ENCODE measurements at places on chromosomes 3 and 15.

DNA sequence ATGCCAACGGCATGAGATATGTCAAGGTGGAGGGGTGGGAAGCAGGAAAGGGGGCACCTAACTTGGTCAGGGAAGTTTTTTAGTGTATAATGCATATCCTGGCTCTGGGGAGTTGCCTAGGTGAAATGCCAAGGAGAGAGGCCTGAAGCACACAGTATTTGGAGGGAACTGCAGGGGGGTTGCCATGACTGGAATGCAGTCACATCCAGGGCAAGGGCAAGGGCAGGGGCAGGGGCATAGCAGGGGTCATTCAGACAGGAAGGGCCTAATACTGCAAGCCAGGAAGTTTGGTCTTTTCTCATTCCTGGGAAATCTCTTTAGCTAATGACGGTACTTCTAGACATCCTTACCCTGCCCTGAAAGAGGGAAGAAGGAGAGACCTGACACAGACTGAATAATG lies 60.5 kb downstream of the MYRIP start:
- DNase-seq: no peak

- no peak for DNase-seq
These were observed 915 bp upstream of the APH1B start for GRCh38 chr15:63276342-63277037.

- DNase-seq: no peak
These were observed 26.2 kb upstream of the HHATL start for GRCh38 chr3:42728668-42729364.

- DNase-seq: no peak
These were observed 49.7 kb downstream of the SLC6A6 start for GRCh38 chr3:14451844-14452739.

GRCh38 chr3:32816439-32817256 lies 1.1 kb upstream of the TRIM71 start:
- peak; percentile 10 for DNase-seq

DNA sequence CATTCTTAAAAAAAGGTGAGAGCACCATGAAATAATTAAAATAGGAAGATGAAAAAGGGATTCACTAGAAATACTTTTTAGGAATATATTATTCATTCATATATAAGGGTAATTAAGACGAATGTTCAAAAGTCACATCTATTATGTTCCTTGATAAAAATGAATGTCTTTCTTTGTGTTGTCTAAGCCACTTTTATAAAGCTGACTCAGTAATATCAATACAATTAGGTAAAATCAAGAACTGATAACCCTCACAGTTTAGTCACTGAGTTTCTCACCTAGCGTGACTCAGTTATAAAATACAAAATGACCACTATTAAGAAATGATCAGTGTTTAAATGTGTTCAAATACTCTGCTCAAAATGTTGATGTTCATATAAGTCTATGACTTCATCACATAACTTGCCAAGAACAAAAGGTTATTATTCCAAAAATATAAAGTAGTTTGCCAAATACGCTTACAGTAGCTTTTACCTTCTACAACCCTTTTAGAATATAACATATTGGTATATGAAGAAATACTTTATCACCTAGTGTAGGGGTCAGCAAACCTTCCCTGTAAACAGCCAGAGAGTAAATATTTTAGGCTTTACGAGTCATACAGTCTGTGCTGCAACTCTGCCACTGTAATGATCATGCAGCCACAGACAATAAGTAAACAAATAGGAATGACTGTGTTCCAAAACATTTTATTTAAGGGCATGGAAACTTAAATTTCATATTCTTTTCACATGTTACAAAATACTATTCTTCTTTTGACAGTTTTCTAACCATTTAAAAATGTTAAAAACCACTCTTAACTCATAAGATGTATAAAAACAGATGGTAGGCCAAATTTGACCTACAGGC lies 369.8 kb downstream of the TBC1D5 start:
- no peak for DNase-seq

DNA sequence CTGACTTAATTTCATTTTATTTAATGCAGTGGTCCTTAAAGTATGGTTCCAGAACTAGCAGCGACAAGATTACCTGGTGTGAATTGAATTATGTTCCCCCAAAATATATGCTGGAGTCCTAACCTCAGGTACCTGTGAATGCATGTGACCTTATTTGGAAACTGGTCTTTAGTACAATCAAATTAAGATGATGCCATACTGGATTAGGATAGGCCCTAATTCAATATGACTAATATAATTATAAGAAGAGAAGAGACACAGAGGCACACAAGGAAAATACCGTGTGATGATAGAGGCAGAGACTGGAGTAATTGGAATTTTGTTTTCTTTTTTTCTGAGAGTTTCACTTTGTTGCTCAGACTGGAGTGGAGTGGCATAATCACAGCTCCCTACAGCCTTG lies 12.6 kb upstream of the SPATA16 start:
- DNase-seq: no peak

- DNase-seq: no peak
These were observed 76.3 kb upstream of the UMPS start for GRCh38 chr3:124653797-124654469.

DNA sequence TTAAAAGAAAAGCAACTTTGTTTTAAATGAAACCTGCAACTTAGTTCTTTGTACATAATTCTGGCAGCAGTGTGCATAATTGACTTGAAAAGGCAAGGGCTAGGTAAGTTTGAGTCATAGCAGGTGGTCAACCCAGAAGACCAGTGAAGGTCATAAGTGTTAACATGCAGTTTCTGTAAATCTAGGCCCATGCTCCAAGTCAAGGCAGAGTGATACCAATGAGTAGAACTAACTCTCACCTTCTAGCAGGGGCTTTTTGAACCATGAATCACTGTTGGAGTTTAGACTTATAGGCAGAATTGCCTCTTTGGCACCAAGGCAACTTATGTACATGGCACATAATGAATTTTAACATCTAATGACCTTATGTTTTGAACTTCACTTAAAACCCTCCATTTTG lies 29.5 kb upstream of the IL20RB start:
- no peak for DNase-seq

- peak; percentile 50 for DNase-seq
These were observed 53.4 kb upstream of the CCDC174 start for GRCh38 chr3:14598143-14598569.

- DNase-seq: no peak
These were observed 63.9 kb upstream of the TSC22D2 start for GRCh38 chr3:150344079-150344759.

DNA sequence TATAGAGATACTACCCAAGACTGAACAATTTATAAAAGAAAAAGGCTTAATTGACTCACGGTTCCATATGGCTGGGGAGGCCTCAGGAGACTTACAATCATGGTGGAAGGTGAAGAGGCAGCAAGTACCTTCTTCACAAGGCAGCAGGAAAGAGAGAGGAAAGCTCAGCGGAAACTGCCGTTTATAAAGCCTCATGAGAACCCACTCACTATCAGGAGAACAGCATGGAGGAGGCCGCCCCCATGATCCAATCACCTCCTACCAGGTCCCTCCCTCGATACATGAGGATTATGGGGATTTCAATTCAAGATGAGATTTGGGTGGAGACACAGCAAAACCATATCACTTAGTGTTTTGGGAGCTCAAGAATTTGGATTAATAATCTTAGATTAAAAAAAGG lies 240.2 kb downstream of the UACA start:
- no peak for DNase-seq

DNA sequence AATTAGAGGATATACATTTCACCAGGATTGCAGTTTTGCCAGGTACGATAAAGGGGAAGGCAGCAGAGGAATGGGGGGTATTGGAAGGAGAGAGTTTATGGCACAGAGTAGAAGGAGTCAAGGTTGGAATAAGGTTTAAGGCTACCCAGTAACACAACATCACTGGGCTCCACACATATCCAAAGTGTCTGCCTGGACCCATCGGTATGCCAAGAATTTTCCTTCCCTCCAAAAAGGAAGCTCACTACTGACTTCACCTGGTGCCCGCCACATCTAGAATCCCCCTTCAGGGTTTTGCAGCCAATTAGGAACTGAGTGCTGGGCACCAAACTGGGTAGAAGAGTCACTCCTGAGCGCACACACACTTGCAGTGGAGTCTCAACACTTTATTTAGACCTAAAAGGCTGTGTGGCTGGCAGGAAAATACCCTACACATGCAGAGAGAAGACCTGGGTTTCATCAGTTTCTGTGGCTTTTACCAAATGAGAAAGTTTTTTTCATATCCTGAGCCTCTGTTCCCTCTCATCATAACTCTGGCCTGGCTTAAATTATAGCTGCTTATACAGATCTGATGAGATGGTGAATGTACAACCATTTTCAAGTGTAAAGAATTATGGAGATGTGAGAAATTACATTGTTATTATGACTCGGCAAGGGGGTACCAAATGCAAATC lies 190.8 kb upstream of the LPP start:
- no peak for DNase-seq

DNA sequence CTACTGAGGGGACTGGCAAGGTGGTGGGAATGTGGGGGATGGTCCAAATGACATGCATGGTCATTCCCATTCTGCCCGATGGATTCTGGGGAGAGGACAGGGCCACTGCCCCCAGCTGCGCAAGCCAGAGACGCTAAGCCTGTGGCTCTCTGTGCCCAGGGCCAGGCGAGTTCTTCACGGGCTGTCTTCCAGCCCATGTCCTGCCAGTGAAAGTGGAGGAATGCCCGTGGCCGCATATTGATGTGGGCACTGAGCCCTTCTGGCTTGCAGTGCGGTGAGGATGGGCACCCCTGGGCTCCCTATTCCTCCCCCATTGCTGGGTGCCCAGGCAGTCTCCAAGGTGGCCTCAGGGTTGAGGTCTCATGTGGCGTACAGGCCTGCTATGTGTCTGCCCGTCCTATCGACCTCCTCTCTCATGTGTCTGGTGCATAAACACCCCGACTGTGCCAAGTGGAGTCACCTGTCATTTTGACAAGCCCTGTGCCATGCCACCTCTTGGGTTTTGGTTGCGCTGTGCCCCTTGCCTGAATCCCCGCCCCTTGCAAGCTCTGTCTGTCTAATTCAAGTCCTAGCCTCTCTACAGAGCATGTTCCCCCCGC lies 116.8 kb downstream of the TMEM266 start:
- DNase-seq: no peak

DNA sequence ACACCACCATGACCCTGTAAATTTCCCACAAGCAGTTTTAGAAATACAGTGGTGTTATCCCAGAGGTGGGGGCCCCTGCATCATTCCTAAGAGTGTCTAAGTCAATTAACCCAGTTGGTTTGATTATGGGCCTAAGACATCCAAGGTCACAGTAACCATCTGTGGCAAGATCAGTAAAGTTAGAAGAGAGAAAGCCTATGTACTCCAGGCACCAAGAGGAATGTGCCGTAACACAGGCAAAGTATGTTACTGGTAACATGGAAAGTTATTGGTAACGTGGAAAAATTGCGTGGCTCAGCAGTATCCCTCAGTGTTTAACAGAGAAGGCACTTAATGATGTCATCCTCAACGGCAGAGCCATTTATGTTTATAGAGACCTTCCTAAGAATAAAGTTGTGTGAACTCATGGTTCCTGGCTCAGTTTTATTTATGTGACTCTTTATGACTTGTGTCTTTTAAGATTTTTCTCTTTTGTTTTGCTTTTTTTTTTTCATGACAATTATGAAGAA lies 144.1 kb upstream of the RASGRP1 start:
- DNase-seq: no peak

GRCh38 chr3:41116851-41117250 lies 82.5 kb upstream of the CTNNB1 start:
- no peak for DNase-seq

DNA sequence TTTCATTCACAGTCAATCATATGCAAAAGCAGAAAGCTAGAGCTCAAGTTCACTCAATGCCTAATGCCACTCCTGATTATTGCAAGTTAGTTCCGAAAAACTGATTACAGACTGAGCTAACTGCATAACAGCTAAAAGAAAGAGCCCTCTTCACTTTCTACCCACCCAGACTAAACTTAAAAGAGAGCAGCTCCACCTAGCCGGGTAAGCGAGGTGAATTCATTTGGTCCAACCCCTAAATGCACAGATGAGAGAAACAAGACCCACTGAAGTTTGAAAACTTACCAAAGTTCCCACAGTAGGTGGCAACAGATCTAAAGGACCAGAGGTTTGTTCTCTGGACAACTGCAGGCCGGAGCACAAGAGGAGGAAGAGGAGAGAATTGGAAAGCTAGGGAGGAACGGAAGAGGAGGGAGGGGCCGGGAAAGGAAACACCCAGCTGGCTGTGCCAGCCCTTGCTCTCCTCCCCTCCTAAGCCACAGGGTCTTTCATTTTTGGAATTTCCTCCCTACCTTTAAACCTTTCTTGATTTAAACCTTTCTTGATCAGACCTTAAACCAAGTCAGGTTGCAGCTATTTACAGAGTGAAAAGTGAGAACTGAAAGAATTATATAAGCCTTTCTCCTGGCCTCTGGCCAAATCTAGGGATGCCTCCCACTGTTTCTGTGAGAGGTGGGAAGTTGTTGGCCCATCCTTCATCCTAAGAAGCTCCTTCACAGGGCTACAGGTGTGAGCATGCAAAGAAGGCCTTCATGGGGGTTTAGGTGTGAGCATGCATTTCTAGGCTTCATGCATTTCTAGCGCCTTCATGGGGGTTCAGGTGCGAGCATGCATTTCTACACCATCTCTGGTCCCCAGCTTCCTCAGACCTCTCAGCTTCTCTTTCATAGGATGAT lies 114.7 kb upstream of the LMOD3 start:
- no peak for DNase-seq

DNA sequence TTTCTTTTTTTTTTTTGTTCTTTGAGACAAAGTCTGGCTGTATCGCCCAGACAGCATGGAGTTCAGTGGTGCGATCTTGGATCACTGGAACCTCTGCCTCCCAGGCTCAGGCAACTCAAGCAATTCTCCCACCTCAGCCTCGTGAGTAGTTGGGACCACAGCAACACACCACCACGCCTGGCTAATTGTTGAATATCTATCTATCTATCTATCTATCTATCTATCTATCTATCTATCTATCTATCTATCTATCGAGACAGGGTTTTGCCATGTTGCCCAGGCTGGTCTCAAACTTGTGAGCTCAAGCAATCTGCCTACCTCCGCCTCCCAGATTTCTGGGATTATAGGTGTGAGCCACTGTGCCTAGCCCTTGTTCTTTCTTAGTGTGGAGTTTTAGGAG lies 143.3 kb upstream of the DPH6 start:
- no peak for DNase-seq
